GM13977 (cell line): ENCODE measurements at places on chromosomes 12 and 14.

DNA sequence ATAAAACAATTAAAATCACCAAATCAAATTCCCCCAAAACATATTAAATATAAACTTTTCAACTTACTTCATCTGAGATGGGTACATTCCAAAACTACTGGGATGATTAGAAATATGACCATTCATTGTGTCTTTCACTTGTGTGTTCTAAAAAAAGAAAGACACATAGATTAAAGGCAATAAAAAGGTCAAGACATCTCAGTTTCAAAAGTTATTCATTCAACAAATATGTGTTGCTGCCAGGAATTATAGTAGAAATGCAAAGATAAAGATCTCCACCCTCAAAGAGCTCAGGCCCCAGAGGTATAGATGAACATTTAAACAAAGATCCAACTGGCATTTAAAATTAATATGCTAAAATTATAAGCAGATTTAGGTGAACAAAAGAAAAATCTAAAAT lies 106.4 kb downstream of the EPS8 start:
- DNase-seq, result no peak

- DNase-seq, result no peak
These were observed 14.3 kb downstream of the CFL2 start for GRCh38 chr14:34699873-34700621.

- no peak for DNase-seq
These were observed 173.4 kb downstream of the KIF21A start for GRCh38 chr12:39269492-39269891.

DNA sequence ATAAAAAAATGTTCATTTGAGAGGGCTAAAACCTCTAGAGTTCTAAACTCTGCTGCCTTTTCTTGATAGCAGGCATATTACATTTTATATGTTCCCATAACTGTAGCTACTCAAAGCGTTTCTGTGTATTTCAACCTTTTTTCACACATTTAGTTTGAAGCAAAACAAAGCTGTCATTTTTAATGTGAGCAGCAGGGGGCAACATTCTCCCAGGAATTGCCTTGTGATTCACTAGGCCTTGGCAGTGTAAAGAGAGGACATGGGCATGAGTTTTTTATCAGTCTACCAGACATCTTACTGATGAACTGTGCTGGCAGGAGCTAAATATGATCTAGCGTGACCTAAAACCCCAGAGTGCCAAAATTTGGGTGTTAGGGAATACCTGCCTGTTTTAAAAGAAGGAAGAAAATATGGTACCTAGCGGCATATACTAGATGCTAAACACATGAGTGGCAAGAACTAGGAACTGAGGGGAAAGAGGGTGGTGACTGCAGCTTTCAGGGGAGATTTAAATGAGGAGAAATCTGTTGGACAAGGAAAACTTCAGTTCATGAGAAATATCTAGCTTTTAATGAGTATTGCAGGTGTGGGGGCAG lies 65.3 kb downstream of the IFT43 start:
- DNase-seq, result peak; percentile 55
